ENCODE measurements at places on chromosomes 13 and 19.

DNA sequence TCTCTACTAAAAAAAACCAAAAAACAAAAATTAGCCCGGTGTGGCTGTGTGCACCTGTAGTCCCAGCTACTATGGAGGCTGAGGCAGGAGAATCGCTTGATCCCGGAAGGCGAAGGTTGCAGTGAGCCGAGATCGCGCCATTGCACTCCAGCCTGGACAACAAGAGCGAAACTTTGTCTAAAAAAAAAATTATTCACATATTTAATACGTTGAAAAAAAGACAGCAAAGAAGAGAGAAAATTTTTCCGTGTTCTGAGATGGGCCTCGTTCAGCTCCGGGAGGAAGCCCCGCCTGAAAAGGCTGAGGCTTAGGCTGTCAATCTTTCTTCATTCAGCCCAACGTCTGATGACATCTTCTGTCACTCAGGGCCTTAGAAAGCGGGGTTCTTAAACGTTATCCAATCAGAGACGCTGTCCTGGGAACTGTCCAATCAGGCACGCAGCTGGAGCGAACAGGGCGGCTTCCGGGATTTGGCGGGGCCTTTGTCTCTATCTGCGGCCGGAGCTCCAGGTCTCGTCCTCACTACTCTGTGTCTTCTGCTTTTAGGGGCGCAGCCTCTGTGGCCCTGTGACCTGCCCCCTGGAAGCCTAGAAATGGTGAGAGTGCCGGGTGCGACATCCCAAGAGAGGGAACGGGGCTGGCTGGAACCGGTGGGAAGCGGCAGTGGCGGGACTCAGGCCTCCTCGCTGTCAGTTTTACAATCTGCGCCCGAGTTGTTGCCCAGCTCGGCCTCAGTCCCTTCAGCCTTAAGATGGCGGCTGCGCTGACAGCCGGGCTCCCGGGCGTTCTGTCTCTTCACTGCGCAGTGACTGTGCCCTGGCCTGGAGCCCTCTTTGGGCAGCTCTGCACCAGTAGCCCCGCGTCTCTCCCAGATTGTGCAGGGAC is at the start of gene ZNF726:
Gene ZNF726 (plus strand): TSS at position 485 of the 885 bp plus-strand sequence. CDS start 109 bp downstream, at position 594.
- DNase-seq, result peak; percentile 89

GRCh38 chr19:34432797-34433196 is 4.6 kb downstream of the UBA2 start:
- no peak for DNase-seq

DNA sequence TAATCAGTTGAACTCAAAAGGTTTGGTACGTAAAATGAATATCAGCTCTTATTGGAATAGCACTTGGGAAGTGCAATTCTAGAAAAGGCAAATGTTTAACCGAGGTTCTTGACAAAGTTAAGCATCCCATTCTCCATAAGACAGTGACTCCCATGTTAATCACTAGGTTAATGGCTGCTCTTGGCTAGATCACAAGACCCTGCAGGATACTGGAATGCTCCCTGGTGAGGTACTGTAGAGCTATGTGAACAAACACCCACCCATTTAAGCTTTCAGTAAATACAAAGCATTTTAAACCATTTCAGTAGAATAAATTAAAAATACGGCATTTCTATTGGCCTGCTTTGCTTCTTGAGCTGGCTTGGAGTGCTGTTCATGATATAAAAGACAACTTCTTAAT is 56.5 kb downstream of the TDRD3 start:
- no peak for DNase-seq

DNA sequence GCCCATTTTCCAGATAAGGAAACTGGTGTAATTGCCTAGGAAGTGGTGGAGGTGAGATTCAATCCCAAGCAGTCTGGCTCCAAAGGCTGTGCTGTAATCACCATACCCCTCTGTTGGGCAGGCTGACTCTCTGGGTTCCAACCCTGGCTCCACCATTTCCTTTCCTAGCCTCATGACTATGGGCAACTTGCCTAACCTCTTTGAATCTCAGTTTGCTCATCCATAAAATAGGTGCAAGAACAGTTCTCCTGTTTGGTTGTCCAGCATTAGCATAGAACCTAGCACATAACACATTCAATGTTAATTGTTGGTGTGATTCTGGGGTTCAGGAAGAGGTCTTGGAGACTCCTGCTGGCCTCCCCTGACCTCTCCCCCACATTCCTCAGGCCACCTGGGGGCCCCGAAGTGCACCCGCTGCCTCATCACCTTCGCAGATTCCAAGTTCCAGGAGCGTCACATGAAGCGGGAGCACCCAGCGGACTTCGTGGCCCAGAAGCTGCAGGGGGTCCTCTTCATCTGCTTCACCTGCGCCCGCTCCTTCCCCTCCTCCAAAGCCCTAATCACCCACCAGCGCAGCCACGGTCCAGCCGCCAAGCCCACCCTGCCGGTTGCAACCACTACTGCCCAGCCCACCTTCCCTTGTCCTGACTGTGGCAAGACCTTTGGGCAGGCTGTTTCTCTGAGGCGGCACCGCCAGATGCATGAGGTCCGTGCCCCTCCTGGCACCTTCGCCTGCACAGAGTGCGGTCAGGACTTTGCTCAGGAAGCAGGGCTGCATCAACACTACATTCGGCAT is 2.2 kb downstream of the ZNF576 start:
- DNase-seq, result no peak

- no peak for DNase-seq
These were observed 343.0 kb downstream of the PCDH9 start for GRCh38 chr13:66887088-66887487.

DNA sequence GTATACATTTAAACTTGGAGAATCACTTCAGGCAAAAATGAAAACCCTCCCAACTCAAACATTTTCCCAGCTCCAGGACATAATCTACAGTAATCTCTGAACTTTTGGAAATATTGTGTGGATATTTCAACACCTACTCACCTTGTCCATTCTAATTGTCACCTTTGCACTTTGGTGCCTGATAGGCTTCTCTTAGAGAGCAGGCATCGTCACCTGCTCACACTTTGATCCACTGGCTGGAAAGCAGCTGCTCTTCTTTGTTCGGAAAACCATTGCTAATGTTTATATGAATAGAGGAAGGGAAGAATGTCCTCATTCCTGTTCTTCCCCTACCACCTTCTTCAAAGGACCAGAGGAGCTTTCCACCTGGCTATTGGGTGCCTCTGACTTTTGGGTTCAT is 411.2 kb downstream of the FGF9 start:
- DNase-seq, result no peak

Measured in suppressor macrophage treated with lipopolysaccharide for 4 hours (primary cell).